ENCODE measurements at places on chromosomes 2 and 18.

GRCh38 chr18:24949908-24950307 lies 402.1 kb downstream of the ZNF521 start:
- DNase-seq = no peak

DNA sequence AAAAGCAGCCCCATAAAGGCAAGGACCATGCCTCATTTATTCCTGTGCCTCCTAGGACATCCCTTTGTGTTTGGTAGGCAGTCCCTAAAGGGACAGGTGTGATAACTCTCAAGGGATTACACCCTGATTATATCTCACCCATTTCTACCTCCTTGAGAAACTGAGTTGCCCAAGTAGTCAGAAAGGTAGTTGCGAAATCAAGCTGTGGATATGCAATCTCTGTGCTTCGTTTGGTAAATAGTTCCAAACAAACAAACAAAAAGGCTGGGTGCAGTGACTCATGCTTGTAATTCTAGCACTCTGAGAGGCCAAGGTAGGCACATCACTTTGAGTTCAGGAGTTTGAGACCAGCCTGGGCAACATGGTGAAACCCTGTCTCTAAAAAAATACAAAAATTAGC lies 100.2 kb upstream of the ARL5A start:
- DNase-seq = no peak

DNA sequence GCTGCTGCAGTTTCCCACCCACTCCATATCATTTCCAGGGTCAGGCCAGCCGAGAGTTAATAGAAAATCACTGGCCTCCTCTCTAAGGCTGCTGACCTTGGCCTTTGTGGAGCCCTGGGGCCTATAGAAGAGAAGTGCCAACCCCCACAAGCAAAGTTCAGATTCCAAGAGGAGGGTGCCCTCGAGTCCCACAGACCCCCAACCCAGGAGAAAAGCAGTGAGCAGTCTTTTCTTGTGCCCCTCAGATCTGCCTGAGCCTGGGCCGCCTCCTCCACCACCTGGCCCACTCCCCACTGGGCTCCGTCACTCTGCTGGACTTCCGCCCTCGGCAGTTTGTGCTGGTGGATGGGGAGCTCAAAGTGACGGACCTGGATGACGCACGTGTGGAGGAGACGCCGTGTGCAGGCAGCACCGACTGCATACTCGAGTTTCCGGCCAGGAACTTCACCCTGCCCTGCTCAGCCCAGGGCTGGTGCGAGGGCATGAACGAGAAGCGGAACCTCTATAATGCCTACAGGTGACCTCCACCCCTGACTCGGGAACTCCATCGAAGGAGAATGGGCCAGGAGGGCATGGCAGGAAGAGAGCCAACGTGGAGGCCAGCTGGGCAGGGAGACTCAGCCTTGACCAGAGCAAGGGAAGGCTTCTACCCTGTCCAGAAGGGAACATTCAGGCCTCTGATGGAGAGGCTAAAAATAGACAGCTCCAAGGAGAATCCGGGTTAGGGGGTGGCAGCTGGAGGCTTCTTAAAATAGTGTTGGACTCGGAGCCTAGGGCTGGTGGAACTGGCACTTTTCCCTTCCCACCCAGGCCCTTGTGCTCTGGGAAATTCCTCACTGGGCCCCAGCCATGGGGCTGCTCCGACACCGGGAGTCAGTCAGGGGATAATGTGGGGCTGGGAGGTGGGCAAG lies 6.2 kb downstream of the PKDCC start:
- no peak for DNase-seq

DNA sequence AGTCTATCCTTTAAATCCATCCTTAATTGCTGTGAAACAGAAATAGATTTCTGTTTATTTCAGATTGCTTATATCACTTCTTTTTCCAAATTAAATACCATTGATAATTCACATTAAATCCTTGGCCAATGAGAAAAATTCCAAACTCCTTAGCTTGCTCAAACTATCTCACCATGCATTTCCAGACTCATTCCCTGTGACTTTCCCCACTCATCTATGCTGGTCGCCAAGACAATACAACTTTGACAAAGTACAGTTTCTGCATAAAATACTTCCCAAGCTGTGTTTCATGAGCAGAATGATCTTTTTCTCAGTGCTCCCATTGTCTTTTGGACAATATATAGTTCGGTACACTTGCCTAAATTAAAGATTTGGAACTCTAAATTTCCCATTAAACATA lies 575.6 kb downstream of the CPS1 start:
- no peak for DNase-seq

DNA sequence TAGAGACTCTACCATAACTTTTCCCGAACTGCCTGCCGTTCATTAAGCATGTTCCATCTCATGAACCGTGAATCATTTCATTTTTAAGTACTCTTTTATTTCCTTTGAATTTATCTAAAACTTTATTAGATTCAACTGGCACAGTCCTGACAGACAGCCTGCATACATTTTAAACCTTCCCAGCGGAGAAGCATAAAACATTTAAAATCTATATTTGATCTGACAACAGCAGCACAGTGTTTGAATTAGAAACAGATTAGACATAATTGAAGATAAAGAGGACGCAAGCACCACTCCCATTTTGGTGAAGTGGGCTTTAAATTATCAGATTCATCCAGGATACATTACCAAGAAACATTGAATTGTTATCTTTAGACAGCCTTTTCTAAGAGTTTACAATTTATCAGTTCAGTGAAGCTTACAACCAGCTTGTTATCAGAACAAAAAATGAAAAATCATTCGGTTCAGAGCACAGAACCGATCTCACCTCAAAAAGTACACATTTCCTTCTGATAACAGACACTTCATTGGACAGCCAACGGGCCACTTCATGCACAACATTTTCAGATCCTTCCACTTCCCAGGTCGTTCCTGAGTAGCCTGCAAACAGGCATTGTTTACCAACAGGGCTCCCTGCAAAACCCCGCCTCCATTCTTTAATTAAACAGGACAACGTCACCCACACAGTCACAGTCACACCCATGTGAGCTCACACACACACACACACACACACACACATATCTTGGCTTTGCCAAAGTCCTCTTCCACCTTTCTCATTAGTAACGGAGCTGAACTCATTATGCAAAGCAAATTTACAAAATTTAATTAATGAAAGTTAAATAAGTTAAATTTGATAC lies 171.2 kb downstream of the SP3 start:
- no peak for DNase-seq

GRCh38 chr2:79860228-79861058 lies 347.6 kb downstream of the CTNNA2 start:
- DNase-seq = no peak

DNA sequence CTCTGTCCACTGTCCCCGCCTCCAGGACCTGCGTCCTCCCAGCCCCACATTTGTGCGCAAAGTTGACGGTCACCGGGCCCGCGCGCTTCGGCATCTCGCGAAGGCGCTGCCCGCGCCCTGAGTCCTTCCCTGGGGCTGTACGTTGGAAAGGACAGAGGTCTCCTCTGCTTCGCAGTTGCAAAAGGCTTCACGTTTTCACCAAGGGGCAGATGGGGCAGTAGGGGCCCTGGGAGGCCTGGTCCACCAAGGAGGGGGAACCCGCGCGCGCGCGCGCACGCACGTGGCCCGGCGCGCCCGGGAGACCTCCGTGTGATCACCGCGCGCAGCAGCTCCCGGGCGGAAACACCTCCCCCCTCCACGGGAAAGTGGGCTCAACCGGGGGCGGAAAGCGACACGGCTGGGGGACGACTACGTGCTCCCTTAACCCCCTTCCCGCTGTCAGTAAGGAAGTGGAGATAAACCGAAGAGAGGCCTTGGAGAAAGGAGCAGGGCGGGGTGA lies 21.9 kb downstream of the TEX44 start:
- no peak for DNase-seq

DNA sequence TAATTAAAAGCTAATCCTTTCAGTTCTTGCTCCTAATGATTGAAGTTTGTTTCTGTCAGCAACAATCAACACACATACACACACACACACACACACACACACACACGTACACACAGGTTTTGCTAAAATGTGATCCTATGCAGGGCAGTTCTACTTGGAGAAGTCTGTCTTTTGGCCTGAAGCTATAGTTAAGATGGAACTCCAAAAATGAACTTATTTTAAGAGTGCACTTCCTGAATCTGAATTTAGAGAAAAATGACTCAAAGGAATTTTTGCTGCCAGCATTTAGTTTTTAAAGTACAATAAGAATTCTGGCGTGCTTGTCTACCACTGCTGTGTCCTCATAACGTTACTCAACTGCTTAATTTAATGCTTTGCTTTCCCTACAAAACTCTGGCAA lies 6.6 kb downstream of the GALNT5 start:
- DNase-seq = no peak

DNA sequence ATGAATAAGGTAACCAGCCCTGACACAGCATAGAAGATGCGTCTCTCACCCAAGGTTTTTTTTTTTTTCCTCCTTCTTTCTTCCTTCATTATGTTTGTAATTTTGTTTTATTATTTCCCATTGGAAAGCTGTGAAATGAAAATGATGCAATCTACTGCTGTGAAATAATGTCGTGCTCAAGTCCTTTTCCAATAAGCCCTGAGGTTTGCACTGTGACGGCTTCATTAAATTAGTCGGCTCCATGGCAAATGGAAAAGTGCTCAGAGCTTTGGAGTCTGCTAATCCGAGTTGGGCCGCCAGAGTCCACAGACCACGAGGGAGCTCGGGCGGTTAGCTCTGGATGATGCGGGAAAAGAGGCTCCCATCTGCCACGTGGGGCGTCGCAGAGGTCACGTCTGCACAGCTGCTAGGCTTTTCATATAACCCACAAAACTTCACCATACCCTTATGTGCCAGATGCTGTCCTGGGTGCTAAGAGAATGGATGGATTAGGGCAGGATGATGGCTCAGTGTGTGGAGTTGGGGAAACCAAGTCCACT lies 92.3 kb upstream of the CAPN13 start:
- no peak for DNase-seq

GRCh38 chr18:8562070-8562469 lies 47.2 kb upstream of the RAB12 start:
- no peak for DNase-seq

DNA sequence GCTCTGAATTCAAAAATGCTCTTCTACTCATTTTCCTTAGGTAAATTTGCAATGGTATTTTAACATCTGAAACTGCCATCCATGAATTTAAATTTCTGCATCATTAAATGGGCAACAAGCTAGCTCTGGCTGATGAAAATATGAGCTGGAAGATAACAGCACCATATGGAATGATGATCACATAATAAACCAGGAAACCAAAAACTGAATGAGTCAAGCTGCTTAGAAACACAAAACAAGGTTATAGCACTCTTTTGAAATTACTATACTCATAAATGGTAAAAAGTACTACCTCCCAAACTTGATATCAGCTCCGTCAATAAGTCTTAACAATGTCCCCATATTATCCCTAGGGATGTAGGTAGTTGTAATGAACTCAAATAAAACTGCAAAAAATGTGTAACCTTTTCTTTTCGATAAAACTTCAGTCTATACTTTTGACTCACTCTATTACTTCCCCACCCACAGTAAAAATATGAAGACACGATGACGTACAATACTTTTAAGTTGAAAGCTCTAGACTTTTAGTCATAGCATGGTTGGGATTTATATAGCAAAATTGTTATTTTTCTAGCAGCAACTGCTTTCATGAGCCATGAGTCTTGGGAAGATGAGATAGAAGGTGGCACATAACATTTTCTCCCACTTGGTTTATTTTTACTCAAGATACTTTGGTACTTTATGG lies 396.7 kb downstream of the CDH2 start:
- DNase-seq = no peak

DNA sequence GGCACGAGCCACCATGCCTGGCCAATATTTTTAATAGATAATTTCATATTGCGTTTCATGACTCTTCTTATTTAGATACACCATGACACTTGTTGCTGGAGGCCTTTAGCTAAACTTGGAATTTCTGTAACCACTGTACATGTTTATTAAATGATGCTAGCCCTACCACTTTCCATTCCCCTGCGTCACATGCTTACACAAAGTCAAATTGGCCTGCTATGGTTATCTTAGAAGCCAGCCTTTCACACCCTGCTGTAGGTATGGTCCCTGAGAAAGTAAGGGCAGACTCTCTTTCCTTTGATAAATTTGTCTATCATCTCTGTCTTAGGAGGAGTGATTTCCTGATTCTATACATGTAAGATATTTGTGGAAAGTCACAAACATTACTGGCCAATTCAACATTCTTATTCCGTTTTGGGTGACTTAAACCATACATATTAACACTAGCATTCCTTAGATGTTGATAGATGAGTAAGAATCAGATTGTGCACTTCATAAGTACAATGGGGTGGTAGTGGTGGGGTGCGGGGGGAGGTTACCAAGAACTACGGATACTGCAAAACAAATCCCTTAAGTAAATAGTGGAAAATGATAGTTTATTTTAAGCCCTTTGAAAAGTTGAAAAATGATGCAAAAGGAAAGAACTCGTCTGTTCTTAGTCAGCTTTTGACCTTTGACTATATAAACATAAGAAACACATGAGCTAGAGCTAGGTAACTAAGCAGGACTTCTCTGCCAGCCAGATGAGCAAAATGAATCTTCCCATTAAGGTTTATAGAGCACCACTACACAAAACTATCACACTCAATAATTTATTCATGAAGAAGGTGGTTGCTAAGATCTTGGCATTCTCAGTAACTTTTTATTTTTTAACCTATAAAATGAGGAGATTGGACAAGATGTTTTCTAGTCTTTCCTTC lies 7.9 kb upstream of the NDUFV2 start:
- DNase-seq = no peak

DNA sequence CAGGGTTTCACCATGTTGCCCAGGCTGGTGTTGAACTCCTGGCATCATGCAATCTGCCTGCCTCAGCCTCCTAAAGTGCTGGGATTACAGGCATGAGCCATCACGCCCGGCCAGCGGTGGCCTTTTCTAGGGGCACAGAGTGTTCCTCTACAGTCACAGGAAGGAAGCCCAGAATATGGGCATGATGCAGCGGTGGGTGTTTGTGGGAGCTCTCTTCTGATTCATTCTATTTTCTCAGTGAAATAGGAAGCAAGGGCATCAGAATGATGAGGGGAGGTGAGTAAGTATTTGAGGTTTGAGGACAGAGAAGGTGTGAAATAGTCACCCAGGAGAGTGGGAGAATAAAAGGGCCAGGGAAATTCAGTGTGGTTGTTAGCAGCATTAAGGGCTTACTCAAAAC lies 70.3 kb upstream of the PSME4 start:
- DNase-seq = no peak

DNA sequence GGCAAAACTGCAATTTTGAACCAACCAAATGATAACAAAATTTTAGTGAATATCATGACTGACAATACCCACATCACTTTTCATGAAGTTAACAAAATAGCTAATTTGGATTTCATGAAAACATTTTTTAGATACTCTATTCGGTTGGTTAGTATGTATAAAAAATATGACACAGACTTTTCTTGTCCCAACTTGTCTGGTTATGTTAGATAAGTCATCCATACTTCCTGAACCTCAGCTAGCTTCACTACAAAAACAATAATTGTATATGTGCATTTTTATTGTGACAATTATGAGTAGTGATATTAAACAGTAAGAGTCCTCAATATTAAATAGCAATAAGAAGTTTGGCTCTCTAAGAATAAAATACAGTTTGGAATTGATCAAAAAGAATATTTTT lies 408.1 kb upstream of the DSEL start:
- DNase-seq = no peak
